ENCODE measurements at places on chromosomes 16 and 17. TPM values are rescaled to one million over a fixed set of nuclear protein-coding genes. Genes with fewer than 3 reads are reported as not detected.

GRCh38 chr17:76547183-76547641 lies 7.4 kb downstream of the PRCD start:
- no peak for DNase-seq

- no peak for DNase-seq
Measured at GRCh38 chr17:29764217-29764616, 141.5 kb upstream of the CORO6 start.

GRCh38 chr17:79204261-79204660 lies 129.6 kb downstream of the ENGASE start:
- DNase-seq: no peak

DNA sequence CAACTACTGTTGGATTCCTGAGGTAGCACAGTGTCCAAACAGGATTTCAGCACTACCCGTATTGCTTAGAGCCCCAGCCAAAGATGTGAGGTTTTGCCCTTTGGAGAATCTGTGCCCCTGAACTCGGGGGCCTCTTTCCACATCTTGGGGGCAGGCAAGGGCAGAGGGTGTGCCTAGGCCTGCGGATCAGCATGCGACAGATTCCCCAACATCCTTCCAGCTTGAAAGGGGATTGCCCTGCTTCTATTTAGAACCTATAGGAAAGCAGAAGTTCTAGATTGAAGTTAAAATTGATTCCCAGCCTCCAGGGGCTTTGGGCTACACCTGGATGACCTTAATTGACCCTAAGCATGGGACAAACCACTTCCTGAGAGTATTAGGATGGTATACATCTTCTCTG lies 19.6 kb downstream of the NOD2 start:
- no peak for DNase-seq

DNA sequence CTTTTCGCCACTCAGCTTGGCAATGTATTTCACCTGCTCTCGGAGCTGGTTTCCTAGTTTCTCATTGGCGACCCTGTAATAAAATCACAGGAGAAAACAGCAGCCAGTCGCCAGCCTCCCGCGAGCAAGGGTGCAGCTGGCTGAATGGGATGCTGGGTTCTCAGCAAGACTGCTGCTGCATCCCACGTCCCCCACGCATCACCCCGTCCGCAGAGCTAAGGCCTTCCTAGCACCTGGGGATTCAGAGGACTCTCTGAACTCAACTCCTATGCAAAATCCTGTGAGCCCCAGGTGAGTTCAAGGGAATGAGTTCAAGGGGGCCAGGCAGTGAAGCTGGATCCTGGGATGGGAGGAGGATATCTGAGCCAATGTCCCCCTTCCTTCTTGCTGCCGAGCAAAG lies 29.3 kb downstream of the DHX38 start:
- no peak for DNase-seq

- no peak for DNase-seq
Measured at GRCh38 chr17:55334881-55335540, 70.3 kb downstream of the HLF start.

GRCh38 chr16:49657736-49658465 lies 198.0 kb downstream of the ZNF423 start:
- DNase-seq: no peak

- DNase-seq: no peak
Measured at GRCh38 chr17:58277802-58278595, 2.7 kb downstream of the MPO start.

DNA sequence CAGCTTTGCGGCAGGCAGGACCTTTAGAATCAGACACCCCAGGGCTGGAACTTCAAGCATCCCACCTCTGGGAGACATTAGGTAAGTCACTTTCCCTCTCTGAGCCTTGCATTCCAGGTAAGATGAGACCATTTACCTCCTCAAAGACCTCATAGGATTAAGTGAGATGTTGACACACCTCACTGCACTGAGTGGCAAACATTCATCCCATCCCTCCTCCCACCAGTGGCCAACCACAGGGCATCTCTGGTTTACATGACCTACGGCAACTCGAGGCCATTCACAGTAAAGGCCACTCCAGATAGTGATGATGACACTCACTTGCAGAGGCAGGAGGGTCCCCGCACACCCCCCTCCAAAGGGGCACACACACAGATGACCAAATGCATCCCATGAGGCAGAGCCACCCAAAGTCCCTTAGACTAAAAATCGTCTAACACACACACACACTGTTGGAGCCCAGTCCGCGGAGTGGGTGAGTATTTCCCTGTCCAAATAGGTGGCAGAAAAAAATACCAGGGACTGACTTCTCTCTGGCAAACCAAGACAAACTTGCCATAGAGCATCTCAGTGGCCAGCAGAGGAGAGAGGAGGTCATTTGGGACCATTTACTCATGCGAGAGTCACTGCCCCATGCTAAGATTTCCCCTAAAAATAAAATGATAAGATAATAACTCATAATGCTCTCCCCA lies 454.9 kb downstream of the SOX9 start:
- no peak for DNase-seq

- DNase-seq: no peak
Measured at GRCh38 chr17:67633751-67634211, 84.0 kb upstream of the NOL11 start.

DNA sequence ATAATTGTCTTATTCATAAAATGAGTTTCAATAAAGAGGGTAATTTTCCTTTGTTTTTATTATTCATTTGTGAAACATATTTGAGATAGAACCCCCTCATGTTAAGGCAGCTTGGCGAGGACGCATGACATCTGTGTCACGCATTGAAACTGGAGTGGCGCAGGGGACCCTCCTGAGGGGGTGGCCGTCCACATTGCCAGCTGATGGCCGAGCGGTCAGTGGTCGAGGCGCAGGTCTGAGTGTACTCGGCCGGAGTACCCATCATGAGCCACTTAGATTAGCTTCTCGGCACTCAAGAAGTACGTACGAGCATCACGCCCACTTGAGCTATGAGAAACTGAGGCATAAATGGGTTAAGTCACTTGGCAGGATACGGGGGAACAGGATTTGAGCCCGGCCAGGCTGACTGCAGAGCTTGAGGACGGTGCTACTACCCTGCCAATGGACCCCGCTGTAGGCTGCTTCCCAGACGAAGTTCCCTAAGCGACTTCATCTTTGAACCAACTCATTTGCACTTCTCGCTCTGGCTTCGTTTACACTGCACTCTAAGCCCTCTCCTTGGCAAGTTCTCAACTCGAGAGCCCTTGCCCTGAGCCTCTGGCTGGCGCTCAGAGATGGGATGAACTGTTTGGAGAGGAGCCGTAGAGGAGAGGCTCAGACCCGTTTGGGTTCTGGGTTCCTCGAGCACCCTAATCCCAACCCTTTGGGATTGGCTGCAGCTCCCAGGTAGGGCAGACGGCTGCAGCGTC lies 91.8 kb downstream of the SDK2 start:
- no peak for DNase-seq

DNA sequence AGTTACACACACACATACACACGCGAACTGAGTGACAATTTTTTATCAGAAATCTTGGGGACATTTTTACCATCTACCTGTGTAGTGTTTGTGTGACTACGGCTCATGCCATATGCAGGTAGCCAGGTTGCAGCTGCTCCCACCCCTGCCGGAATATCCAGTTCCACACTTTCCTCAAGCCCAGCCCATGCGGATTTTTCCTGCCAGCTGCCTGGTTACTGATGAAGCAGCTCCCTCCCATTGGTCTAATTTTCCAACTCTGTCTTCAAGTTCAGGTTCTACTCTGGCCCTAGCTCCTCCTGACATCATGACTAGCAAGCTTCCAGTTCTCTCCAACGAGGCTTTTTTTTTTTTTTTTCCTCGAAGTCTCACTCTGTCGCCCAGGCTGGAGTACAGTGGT lies 4.8 kb downstream of the GSG1L2 start:
- no peak for DNase-seq

DNA sequence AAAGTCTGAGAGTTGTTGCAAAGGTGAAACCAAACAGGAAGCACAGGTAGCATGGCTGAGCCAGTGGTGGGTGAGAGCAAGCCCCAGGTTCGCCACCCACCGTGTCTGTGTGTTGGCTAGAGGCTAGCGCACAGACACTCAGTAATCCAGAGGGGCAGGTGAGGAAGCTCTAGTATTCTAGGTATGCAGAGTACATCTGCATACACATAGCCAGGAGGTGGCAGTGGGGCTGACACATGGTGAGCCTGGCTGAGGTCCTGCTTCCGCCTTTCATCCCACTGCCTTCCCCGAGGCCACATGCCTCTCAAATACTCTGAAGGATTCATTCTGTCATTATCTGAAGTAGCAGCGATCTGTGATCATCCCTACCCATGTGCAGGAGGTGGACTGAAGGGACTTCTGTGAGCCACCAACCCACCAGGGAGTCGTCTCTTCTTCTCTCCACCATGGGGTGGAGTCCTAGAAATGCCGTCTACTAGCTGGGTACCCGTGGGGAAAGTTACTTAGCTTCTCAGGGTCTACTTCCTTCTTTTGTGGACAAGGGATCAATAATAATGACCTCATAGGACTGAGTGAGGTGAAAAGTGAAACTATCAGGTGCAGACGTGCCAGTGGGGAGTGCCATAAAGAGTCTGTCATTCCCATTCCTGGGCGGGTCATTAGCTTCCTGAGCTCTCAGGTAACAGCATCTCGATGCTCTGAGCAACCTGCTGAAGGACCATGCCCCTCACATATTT lies 36.0 kb upstream of the ICAM2 start:
- no peak for DNase-seq

GRCh38 chr16:83915081-83915480 lies 16.2 kb downstream of the MLYCD start:
- DNase-seq: no peak

DNA sequence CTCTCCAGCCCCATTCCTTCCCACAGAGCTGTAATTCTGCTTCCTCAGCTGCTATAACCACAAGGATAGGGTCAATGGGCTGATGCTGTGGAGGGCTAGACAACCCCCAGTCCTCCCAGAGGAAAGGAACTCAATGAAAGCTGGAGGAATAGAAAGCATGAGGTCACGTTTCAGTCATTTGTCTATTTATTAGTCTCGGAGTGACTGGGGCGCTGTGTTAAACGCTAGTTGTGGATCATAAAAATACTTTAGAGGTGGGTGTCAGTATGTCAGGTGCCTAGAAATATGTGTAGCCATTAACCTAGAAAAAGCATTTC lies 787 bp upstream of the CCL3L1 start:
- DNase-seq: no peak

GRCh38 chr17:44384823-44385286 lies 4.6 kb downstream of the ITGA2B start:
- no peak for DNase-seq

DNA sequence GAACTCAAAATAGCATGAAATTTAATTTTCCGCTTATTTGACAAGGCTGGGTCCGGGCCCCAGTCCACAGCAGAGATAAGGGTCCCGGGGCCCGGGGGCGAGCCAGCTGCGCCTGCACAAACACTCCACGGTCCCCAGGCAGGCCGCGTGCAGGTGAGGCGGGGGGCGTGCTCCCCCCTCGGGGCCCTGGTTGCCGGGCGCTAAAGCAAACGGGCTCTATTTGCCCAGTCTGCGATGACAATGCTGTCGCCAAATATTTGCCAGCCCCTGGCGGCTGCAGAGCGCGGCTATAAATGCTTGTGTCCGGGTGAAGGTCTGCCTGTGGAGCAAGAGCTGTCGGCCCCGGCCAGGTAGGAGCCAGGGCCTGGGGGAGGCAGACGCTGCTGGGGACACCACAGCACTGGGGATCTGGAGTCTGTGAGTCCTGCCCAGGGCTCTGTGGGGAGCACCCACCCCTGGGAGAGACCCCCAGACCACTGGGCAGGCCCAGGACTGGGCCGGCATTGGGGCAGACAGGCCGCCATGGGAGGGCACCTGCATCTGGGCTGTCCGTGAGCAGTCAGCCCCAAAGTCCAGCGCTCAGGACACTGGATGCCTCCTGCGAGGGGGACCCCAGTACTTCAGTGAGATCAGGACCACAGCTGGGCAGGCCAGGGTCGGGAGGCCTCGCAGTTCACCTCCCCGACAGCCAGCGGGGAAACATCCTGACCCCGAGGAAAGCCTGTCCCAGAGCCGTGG lies at the start of gene PERCC1:
Gene PERCC1, plus strand, starts transcription at position 320 of the 738 bp plus-strand sequence. CDS start 1,516 bp downstream, outside the sequence.
- no peak for DNase-seq

- DNase-seq: no peak
Measured at GRCh38 chr17:40910441-40910841, 25.4 kb upstream of the KRT20 start.

DNA sequence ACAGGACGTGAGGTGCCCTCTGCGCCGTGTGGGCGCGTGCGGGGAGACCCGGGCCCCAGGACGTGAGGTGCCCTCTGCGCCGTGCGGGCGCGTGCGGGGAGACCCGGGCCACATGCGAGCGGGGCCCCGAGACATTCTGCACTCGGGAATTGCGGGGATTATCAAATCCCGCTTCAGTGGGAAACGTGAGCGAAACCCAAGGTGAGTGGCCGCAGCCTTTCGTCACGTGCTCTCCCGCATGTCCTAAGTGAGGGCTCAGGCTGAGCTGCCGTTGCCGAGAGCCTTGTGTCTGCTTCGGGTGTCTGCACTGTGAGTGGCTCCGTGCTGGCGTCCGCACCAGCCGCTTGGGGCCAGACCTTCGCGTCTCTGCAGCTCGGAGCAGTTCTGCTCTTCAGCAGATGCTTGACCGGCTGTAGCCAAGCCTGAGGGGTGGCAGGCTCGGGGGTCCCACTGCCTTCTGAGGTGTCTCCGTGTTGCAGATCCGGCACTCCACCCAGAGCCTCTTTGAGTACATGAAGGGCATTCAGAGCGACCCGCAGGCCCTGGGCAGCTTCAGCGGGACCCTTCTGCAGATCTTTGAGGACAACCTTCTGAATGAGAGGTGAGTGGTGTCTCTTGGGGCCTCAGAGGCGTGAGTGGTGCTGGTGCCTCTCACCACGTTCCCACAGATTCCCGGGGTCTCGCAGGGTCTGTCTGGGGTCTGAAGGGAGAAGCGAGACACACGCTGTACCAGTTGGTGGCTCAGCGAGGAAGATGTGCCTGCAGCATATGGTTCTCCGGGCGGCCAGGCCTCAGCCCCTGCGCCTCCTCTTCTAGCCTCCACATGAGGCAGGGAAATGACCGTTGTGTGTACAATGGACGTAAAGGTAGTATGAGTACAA lies 90.5 kb upstream of the ZNF750 start:
- no peak for DNase-seq

Gene ERBB2
- polyA plus RNA-seq: 185 TPM

Gene DNAH17
- 1.7 TPM for polyA plus RNA-seq

Gene CEP131
- polyA plus RNA-seq: 12.2 TPM

Gene KRT25
- 0.07 TPM for polyA plus RNA-seq

Gene SOX8
- 3.0 TPM for polyA plus RNA-seq

Gene TGFB1I1
- 41.8 TPM for polyA plus RNA-seq

Gene TBC1D3E
- not detected for polyA plus RNA-seq

Gene TBX6
- polyA plus RNA-seq: 0.65 TPM

Gene DCXR
- polyA plus RNA-seq: 89.4 TPM

Gene SLC16A13
- 2.4 TPM for polyA plus RNA-seq

Gene CCL11
- 0.74 TPM for polyA plus RNA-seq

Gene TOM1L1
- polyA plus RNA-seq: 116 TPM

Gene SMIM22
- polyA plus RNA-seq: 9.4 TPM

Gene MT1A
- not detected for polyA plus RNA-seq

Gene GNG13
- polyA plus RNA-seq: 0.12 TPM

Gene HES7
- polyA plus RNA-seq: not detected

Data from right renal cortex interstitium (tissue), 3 donors.